MV-4-11 (cell line): ENCODE measurements at places on chromosomes 12 and 14.

DNA sequence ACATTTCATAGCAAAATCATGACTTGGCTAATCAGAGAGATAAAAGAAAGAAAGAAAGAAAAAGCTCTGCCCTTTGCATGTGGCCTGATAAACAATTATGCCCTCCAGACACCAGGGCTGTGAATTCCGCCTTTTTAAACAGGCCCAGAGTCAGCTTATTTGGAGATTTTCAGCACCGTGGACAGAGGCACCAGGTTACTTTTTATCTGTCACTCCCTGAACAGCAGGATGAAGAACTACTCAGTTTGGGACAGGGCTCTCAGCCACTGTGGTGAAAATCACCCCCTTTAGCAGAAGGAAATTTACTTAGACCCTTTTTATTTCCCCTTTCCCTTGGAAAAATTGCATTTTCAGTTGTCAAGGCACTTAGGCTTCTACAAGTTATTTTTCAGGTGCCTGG, 359.9 kb downstream of the NRXN3 start:
- peak; percentile 27 for DNase-seq

DNA sequence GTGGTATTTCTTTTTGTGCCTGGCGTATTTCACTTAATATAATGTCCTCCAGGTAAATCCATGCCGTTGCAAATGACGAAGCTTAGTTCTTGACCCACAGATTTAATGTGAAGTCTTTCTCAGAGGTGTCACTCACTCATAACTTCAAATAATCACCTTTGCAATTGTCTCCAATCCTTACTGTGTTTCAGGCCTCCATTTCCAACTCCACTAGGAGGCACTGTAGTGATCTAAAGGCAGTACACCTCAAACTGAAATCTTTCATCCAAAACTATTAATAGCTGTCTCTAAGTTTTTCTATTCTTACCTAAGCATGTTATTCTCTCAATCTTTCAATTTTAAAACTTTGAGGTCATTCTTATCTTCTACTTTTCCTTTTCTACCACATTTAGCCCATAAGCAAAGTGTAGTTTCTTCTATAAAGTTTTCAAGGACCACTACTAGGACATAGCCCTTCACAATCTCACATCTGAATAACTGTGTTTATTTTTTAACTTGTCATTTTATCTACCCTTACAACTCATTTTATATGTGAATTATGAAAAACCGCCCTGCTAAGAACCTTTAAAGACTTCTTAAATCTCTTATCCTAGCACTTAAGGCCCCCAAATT, 25.5 kb upstream of the FBXO34 start:
- peak; percentile 11 for DNase-seq

DNA sequence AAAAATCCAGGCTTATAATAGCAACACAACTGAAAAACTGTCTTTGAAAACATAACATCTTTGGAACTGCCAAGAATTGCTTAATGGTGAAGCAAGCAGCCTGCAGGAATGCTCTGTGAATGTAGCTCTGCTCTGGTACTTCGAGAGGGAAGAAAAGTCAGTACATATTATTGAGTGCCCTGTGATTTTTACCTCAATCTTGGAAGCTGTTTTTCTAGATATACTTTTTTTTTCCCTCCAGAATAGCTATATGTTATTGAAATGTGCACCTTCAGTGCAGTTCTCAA, 508.1 kb downstream of the PCNX1 start:
- no peak for DNase-seq

- no peak for DNase-seq
Observed at GRCh38 chr12:96658075-96658474, 168.7 kb downstream of the CFAP54 start.

- DNase-seq = no peak
Observed at GRCh38 chr12:95402096-95402495, 71.9 kb upstream of the METAP2 start.

- no peak for DNase-seq
Observed at GRCh38 chr12:76288218-76288617, 60.0 kb downstream of the BBS10 start.

GRCh38 chr14:101501858-101502615, 59.3 kb upstream of the DIO3 start:
- no peak for DNase-seq

DNA sequence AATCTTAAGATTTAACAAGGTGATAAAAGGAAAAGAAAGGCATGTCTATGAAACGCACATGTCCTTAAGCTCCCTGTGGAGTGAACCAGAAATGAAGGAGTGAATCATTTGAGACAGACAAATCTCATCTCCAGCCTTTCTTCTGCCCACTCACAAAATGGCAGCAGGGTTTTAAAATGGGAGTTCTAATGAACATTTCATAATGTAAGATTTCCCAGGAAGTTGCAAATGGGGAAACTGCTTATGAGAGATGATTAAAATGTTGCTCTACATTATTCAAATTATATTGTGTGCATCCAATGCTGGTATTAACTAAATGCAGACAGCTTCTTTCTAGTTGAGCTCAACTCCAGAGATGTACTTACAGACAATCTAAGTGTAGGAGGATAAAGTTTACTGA, 76.7 kb downstream of the BCAT1 start:
- no peak for DNase-seq

DNA sequence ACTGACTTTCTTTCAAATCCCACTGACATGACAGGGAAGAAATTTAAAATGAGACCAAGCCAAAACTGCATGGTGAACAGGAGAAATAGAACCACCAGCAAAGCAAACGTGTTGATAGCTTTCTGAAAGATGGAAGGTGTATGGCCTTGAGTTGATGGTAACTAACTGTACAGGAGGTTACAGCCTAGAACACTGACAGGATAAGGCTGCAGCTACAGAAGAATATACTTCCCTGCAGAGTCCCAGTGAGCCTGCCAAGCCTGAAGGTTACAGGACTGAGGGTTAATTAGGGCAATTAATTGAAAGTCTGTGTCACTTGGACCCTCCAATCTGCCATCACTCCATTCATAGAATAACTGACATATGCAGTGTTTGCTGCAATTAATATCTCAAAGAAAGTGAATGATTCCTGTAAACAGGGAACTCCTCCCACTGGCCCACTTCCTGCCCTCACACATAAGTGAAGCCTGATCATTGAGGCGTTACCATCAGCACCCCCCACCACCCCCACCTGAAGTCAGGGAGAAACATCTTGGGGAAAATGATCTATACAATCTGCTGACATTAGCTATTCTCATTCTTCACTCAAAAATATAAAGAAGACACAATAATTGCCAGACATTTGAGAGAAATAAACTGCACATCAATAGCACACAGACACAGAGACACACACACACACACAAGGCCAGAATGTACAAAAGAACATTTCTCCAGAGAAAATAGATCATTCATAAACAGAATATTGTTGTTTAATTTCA, 73.4 kb downstream of the GTF2A1 start:
- no peak for DNase-seq

DNA sequence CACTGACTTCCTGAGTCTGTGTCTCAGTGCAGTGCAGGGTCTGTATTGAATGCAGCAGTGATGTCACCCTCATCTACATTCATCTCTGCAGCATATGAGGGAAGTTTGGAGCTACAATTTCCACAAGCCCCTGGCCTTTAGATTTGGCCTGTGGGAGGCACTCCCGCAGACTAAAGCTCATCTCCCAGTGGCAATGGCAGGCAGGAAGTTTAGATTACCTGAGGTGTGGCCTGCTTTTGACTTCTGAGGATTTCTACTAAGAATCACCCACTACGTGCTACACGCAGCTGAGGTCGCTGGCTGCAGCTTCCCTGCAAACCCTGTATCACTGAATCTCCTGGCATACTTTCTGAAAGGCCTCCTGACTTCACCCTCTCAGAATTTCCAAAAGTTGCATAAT, 202.2 kb upstream of the PRKD1 start:
- DNase-seq = no peak

DNA sequence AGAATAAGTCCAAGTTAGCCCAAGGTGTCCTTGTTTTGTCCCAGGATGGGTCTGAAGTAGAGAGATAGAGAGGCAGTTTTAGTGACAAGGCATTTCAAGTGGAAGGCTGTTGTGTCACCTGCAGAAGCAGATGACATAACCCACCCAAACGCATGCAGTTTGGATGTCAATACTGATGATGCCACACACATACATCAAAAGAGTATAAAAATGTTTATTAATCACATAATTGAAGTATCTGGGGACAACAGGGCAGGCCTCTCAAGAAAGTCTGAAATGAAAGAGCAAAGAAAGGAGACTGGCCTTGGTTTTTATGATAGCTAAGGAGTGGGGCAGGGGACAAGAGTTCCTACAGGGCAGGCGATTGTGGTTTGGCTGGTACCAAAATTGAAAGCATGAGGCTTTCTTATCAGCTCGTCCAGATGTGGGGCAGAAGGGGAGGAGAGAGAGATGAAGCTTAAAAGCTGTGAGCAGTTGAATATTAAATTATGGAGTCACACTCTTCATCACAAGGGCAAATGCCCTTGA, 78.4 kb upstream of the TSPAN8 start:
- no peak for DNase-seq

- no peak for DNase-seq
Observed at GRCh38 chr12:49667325-49668090, 39.7 kb downstream of the FMNL3 start.

DNA sequence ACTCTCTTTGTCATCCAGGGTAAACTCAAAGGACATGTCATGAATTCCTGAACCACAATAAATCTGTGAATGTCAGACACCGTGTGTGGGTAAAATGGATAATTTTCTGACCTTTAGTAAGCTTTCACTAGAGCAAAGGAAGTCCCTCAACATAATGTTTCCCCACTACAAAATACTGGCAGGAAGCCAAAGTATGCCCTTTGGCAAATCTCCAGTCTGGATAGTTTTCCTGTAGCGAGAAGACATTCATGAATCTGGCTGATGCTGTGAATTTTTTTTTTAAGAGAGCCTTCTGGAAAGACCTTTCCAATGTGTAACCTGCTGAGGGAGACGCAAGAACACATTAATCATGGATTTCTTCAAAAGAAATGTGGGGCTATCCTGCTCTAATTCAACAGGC, 389.6 kb upstream of the DDHD1 start:
- no peak for DNase-seq

DNA sequence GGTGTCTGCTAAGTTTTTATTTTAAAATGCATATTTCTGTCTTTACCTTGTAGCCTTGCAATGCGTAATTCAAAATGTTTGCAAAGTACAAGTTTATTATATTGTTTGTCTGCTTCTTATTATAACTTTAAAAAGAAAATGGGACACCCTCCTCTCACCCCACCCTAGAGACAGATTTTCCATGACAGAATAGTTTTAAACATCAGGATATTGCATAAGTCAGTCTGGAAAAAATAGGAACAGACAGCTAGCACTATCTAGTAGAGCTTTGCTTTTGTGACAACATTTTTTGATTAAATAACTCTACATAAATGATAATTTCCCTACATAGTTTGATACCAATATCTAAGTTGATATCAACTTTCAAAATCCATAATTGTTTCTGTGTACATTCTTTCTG, 71.3 kb downstream of the PDE3A start:
- no peak for DNase-seq

DNA sequence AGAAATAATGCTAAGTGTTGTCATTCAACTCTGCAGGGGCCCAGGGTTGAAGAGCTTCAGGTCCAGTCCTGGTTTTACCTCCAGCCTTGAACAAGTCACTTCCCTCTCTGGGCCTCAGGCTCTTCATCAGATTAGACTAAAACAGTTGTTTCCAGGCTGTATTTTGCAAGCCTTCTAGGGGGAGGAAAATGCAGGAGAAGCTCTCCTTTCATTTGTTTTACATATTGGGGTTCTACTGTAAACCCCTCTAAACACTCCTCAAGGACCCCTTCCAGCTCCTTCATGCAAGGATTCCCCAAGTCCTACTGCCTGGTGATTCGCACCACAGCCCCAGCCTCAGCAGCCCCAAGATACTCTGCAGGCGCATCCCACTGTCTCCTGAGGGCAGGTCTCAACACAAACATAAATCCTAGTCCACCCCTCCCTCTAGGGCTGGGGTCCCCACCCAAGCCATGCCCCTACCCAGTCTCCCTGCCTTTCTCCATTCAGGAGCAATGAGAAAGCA, 2.7 kb downstream of the SDR9C7 start:
- DNase-seq = peak; percentile 87

DNA sequence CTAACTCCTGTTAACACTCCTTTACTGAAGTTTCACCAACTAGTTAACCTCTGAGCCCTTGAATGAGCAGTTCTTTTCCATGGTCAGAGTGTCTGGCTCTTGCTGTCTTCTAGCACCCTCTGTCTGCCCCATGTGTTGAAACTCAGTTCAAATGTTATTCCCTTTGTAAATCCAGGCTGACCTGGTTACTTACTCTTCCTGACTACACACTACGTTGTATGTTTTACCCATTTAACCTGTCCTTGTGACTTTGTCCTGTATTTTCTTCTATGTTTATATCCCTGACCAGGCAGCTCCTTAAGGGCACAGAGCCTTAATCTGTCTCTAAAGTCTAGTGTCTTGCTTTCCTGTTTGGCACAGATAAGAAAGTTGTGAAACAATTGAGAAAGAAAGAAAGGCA, 389.0 kb upstream of the RPL10L start:
- DNase-seq = no peak

DNA sequence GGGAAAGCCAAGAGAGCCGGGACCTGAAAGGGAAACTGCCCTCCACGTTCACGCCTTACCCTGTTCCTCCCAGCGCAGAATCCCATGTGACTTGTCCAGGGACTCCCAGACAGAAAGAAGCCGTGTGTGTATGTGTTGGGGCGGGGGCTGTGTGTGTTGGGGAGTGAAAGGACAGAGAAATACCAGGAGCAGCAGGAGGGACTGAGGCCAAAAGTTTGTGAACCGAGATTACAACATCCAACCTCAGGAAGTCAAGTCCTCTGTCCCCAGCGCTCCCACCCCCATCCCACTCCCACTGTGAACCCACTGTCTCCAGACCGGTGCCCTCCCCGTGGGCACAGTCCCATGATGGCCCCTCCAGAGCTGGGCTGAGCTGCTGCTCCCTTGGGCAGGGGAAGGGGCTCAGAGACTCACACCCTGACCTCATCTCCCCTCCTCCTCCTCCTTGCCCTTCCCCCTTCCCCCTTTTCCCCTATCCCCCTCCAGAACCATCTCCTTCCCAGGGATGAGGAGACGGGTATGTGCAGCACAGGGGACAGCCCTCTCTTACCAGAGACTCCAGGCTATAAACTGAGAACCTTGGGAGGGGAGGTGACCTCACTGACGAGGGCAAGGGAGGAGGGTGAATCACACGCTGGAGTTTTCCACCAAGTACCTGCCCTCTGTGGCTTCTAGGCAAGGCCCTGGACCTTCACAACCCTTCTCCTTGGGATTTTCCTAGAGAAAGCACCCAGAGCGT, at the start of gene SLC6A12:
TSS of gene SLC6A12 (minus strand) at position 155 of the 739 bp plus-strand sequence. CDS start 4,171 bp downstream, outside the sequence.
- peak; percentile 29 for DNase-seq

- DNase-seq = no peak
Observed at GRCh38 chr12:96164951-96165811, 29.0 kb upstream of the ELK3 start.

- no peak for DNase-seq
Observed at GRCh38 chr12:95339086-95339788, 121.6 kb downstream of the VEZT start.
